ENCODE measurements at places on chromosomes 4 and X.

DNA sequence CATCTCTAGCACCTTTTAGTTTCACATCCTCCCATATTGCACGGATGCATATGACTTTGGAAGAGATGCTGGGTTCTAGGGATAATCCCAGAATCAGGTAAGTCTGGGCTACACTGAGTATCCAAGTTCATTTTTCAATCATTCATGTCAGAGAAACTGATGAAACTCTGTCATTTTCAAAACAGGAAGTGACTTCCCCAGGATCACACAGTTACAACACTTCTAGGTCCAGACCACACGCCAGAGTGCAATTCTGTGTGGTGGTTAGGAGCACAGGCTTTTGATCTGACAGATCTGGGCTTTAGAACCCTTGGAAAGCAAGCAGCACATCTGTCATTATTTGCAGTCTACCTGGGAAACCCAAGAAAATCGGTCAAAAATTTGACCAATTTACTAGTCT, 52.1 kb upstream of the CDKN2AIP start:
- DNase-seq = no peak

- peak; percentile 39 for DNase-seq
Observed at GRCh38 chr4:147550626-147551246, 66.5 kb upstream of the TMEM184C start.

- no peak for DNase-seq
Observed at GRCh38 chr4:99855678-99856077, 38.5 kb downstream of the LAMTOR3 start.

- DNase-seq = no peak
Observed at GRCh38 chrX:30219372-30219771, 4.0 kb downstream of the MAGEB2 start.

GRCh38 chr4:110411574-110412011, 64.4 kb upstream of the ENPEP start:
- no peak for DNase-seq

- DNase-seq = peak; percentile 37
Observed at GRCh38 chr4:99028187-99028586, 32.7 kb downstream of the METAP1 start.

DNA sequence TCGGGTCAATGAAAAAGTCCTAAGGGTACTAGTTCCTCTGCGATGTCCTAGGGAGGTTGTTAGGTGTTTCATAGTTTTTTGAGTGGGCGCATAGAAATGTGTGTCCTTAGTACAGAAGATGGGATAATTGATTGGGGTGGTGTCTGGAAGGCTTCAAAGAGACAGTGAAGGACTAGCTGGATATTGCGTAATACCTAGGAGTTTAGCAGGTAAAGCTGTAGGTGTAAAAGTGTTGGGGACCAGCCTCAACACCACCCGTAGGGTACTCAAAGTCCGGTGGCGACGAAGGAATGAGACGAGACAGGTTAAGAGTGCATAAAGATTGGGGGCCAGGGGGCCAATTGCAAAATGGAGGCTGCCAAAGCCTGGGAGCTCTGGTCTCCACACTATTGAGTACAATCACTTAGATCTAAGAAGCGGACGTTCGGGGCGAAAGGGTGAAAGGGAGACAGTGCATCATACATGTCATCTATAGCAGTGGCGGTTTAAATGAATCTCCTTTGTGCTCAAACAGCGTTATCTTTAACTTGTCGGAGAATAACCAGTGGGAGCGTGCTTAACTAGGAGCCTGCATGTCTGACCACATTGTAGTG, 1.0 kb downstream of the TRMT44 start:
- no peak for DNase-seq

- DNase-seq = no peak
Observed at GRCh38 chr4:122453384-122453995, 3.0 kb downstream of the IL2 start.

DNA sequence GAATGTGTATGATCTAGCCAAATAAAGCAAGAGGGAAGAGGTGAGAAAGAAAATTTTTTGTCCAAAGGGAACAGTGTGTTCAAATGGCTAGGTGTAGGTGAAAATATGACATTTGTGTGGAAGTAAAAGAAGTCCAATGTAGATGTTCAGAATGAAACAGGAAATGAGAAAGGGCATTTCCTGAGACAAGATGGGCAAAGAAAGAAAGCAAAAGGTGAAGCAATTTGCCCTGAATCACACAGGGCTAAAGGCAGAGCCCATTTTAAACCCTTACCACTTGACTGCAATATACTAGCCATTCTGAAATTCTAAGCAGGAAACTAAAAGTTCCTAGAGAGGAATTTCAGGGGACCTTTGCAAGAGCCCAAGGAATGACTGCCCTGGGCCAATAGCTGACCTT, 36.0 kb downstream of the CLOCK start:
- DNase-seq = no peak

DNA sequence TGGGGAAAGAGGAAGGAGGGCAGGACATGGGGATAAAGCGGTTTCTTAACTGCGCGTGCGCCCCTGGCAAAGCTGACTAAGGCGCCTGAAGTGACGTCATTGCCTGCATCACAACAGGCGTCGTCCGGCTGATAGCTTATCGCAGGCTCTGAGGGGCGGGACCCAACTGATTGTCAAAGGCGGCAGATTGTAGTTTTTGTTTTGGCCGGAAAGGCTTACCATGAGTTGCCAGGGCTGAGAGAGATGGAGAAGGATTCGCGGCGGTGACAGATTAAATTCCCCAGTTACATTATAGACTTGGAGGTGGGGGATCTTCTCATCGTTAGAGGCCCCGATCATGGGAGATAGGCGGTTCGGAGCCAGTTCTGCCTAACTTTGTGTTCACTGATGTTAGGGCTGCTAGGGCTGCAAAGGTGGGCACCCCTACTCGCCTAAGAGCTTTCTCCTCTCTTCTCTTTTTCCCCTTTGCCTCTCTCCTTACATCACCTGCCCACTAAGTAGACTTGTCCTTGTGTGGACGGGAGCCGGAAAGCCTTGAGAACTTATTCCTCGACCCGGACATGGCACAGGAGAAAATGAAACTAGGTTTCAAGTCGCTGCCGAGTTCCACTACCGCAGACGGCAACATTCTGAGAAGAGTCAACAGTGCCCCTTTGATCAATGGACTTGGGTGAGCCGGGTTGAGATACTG, 148.9 kb upstream of the PLAC1 start:
- DNase-seq = peak; percentile 81

DNA sequence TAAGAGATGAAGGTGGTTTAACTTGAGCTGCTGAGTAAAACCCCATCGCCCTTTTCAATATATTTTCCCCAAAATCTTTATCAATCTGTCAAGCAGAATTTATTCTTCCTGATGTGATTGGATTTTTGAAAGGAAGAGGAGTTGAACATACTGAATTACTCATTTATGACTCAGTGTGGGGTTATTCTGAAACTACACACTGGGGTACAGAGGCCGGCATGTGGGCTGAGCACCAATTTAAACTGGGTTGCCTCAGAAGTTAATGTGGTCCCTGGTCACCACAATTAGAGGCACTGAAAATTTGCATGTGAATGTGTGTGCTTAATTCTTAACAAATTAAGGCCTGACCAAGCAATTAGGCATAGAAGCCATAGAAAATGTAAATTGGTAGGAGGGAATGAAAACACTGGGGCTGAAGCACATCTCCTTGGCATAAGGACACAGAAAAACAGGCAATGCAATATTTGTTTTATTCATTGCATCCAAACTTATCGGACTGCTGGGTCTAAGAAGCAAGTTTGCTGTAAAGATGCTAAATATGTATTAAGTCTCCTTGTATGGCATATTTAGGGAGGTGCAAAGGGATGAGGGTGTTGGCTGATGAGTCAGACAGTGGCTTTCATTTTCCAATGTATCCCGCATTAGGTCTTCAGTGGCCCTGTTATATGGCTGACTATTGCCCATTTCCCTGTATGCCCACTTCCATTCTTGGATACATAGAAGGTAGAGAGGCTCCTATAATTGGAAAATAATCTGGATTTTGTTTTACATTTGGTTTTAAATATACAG, 170.9 kb downstream of the IL15 start:
- DNase-seq = peak; percentile 59

- no peak for DNase-seq
Observed at GRCh38 chr4:158605393-158605792, 66.3 kb downstream of the C4orf46 start.

DNA sequence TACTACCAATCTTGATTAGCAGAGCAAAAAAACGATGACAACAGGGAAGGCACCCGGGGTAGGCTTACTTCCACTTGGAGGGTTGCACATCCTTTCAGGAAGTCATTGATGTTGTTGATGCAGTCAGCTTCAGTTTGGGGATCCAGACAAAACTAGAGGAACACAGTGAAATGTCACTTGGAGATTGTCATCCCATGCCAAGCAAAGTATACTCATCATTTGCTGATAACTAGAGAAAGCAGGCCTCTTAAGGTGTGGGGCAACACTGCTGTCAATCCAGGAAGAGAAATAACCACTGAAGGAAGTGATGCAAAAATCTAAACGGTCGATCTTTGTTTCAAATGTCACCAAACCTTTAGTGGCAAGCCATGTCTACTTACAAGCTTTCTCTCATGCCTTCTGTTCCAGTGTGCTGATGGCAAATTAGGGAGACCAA, 1.4 kb downstream of the ARHGEF6 start:
- no peak for DNase-seq

- no peak for DNase-seq
Observed at GRCh38 chr4:107826421-107826980, 1.8 kb downstream of the SGMS2 start.

DNA sequence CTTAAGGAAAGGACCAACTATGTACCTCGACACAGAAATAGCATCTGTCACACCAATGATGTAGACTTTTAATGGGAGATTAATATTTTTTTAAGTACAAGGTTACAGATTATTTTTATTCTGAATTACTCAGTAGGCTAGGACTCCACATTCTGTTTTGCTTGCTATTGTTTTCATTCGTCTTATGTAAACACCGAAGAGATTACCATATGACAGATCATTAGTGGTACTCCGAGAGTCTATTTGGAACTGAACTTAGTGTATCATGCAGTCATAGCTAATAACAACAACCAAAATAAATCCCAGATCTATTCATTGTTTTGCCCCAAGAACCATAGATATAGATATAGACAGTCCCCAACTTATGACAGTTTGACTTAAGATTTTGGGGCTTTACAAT, 139.7 kb upstream of the SPRY1 start:
- DNase-seq = no peak

- no peak for DNase-seq
Observed at GRCh38 chrX:153573984-153574383, 25.0 kb downstream of the CCNQ start.

All from AG10803 (cell line).